ENCODE measurements at places on chromosomes 12 and 14.

GRCh38 chr14:42628602-42629001, 1021.9 kb downstream of the LRFN5 start:
- no peak for DNase-seq

GRCh38 chr12:132835076-132836025, 6.7 kb upstream of the GOLGA3 start:
- DNase-seq: no peak

DNA sequence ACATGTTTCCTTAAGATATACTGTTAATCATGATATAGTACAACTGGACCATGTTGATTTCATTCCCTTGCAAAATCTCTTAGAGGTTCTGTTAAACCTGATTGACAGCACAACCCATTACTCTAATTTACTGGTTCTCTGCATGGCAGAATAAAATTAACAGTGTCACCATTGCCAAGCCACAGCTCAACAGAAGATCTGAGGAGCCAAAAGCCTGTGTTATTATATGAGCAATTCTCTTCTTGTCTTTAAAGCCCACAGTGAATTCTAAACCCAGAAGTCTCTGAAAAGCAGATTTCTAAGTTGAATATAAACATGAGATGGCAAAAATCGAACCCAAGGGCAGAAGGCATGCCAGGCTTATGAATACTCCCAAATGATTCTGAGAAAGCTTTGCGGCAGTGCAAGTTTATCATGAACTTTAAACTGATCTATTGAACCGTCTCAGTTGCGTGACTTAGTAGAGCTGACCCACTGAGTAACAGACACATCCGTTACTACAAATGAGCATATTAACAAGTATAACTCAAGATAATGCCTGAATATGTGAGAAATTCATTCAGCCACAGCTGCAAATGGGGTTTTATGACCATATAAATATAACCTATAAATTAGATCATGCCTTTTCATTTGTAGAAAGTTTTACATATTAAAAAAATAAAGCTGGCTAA, 78.2 kb downstream of the IPO8 start:
- no peak for DNase-seq

DNA sequence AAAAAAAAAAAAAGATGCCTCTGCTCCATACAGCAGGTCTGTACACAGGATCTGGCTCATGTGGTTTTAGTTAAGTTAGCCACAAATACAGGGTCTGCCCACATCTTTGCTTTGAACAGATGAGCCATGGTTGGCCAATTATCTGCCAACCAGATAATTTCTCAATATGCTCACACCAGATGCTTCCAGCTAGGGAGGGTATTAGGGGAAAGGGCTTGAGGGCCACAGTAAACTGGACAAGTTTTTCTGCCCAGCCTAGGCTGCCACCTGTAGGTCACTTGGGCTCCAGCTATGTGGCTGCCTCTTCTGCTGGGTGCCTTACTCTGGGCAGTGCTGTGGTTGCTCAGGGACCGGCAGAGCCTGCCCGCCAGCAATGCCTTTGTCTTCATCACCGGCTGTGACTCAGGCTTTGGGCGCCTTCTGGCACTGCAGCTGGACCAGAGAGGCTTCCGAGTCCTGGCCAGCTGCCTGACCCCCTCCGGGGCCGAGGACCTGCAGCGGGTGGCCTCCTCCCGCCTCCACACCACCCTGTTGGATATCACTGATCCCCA, 776 bp downstream of the RDH5 start:
- no peak for DNase-seq

DNA sequence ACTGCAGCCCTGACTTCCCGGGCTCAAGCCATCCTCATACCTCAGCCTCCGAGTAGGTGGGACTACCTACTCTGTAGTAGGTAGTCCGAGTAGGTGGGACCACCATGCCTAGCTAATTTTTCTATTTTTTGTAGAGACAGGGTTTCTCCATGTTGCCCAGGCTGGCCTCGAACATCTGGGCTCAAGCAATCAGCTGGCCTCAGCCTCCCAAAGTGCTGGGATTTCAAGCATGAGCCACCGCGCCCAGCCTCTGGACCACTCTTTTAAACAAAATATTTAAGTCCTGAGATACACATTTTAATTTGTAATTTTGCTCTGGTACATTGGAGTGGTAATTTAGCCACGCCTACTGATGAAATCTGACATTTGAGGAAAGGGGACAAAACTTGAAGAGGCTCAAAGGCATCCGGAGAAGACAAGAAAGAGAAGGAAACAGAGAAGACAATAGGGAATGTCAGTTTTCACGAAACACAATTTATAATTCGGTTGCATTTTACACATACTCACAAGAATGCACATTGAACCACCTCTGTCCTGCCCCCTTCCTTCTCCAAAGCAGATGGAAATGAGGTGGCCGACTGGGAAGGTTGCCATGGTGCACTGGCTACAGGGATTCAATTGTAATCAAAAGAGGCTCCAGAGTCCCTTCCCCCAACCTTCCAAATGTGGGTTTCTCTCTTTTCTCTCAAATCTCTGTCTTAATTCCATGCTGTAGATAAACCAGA, 9.7 kb upstream of the TUBA1A start:
- peak; percentile 48 for DNase-seq

DNA sequence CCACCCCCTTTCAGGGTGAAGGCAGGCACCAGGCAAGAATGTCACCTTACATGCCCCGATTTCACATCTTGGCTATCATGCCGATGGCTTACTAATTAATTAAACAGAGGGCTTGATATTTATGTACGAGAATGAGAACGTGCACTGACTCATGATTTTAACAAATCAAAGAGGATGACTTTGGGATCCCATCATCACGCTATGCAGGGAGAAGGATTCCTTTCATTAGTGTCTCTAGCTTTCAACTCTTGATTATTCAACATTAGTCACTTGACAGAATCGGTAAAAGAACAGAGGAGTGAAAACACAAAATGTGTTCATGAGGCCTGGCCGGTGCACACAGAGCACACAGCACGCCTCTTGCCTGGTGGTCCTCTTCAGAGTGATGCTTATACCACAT, 80.6 kb downstream of the PRKAB1 start:
- DNase-seq: no peak

- no peak for DNase-seq
Measured at GRCh38 chr12:93766796-93767523, 89.8 kb downstream of the CRADD start.

- DNase-seq: no peak
Measured at GRCh38 chr12:108400056-108400455, 60.9 kb upstream of the CMKLR1 start.

DNA sequence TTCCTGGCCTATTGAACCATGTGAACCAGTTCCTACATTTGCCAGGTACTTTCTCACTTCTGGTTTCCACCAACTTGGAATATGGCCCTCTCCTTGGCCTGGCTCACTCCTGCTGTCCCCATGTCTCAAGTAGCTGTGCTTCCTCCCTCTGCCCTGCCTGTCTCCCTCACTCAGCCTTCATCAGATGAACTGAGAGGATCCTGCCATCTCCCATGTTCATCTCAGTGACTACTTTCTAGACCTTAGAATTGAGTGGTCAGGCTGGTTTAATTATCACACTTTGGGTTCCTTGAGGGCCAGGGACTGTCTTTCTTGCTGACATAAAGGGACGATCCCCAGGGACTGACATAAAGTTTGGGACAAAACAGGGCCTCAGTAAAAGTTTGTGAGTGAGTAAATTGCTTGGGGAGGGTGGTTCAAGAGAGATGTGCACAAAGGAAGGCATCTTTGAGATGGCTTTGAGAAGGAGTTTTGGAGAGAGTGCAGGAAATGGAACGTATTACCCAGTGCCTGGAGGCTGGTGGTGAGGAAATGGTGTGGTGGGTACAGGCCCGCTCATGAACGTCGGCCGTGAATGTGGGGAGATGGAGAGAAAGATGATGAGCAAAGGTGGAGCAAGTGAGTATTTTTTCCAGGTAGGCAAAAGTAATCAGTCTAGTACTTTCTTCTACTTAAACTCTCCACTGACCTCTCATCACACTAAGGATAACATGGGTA, 20.8 kb downstream of the DYRK2 start:
- DNase-seq: no peak

DNA sequence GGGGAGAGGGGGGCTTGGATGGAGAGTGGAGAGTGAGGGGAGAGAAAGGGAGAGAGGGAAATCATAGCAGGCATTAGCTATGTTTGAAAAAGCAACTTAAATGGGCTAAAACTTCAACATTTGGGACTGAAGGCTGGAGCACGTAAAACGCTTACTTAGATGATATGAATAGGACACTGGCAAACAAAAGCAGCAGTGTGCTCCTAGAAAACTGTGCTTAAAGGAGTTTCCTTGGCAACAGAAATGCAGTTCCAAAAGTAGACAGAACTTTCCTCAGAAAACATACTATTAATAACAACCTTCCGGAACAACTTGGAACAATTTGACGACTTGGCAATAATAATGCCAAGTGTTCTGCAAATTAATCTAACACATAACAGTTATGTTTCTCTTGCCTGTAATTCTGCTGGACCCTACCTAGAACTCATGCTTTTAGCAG, 235.5 kb upstream of the NPAS3 start:
- DNase-seq: no peak

DNA sequence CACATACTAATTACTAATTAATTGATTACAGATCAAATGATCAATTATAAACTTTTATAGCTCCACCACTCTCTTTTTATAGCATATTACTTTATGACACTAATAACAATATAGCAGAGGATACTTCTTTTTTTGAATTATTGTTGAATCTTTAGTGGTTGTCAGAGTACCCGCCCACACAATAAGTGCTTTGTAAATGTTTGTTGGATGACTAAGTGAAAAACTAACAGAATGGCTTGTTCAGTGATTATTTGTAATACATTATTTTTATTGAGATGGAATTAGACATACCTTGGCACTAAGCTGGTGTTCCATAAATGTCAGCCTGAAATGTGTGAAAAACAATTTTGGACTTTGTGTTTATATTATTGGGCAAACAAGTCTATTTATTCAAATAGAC, 670.5 kb upstream of the ATXN7L3B start:
- DNase-seq: no peak

DNA sequence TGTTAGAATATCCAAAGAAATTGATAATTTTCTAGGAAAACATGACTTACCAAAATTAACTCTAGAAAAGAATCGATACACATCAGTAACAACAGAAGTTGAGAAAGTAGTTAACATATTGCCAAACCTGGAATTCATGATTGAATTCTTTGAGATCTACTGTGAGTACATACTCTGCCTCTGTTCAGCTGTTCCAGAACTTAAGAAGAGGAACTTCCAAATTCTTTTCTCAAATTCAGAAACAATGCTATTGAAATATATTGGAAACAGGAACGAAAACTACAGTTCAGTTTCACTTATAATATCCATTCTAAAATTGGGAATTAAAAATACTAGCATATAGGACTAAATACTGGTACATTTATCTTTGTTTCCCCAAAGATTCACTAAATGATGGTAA, 57.9 kb downstream of the MARK3 start:
- DNase-seq: no peak

- DNase-seq: no peak
Measured at GRCh38 chr12:41930866-41931437, 213.7 kb downstream of the GXYLT1 start.

GRCh38 chr14:101119830-101120571, 216.5 kb upstream of the RTL1 start:
- DNase-seq: no peak

DNA sequence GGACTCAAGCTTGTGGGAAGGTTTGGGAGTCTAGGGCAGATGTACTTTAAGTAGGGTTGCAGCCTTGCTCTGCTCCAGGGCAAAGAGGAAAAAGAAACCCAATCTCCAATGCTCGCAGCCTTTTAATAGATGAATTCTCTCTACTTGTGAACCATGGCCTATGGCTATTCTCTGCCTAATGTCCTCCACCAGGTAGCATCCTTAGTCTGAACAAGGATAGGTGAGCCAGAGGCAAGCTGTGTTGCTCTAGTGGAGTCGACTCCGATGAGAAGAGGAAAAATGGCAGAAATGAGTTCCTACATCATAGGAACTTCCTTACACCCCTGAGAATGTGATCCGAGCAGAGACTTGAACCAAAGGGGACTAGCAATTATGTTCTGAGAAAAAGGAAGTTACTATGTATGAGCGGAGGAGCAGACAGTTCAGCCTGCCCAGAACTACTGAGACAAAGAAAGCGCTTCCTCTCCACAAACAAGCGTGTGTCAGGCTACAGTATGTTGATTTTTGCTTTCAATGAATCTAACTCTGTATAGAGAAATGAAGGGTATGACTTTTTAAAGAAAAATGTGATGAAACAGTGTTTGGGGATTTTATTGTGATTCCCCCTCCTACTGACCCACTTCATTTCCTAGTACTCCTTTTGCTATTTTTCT, 153.6 kb upstream of the ARID2 start:
- DNase-seq: no peak

GRCh38 chr12:125773033-125773640, 707.9 kb downstream of the AACS start:
- peak; percentile 83 for DNase-seq

DNA sequence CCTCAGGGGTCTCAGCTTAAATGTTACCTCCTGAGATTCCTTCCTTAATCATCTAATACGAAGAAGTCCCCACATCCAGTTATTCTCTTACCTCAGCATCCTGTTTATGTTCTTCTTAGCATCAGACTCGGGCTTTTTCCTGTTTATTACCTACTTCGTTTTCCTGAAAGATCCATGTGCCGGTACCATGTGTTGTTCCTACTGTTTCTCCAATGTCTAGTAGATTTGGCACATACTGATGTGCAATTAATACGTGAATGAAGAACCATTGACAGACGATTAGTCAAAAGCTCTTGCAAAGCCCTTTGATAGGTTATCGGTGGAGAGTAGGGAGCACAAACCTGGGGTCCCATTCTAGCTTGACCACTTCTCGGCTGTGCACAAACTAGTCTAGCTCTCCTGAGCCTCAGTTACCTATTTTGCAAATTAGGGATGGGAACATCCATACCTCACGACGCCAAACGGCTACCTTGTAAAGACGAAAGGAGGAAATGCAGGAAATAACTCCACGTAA, 735 bp upstream of the MAPKAPK5 start:
- no peak for DNase-seq

GRCh38 chr14:20905676-20906075, 14.5 kb downstream of the RNASE3 start:
- no peak for DNase-seq

DNA sequence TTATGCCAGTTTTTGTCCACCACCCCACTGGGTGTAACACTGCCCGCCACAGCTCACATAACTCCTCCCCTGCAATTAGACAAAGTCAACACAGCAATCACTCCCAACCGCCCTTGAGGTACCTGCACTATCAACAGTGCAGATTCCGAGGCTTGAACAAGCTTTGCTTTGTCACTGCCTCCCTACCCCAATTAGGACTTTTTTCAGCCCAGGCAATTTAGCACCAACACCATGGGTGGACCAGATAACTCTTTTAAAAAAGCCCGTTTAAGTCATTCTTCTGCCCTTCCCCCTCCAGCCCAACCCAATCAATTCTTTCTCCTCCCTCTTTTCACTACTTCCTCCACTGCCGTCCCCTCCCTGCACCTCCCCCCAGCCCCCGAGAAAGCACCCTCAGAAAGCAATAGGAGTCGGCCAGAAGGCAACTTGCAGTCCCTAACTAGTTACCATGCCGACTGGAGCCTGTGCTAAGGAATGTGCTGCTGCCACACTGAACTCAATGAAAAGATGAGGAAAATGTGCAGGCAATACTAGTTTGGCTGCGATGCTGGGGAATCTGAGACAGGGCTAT, 45.7 kb upstream of the OTX2 start:
- DNase-seq: peak; percentile 68

All from NT2/D1 (cell line).